ENCODE measurements at places on chromosomes 11 and 22.

DNA sequence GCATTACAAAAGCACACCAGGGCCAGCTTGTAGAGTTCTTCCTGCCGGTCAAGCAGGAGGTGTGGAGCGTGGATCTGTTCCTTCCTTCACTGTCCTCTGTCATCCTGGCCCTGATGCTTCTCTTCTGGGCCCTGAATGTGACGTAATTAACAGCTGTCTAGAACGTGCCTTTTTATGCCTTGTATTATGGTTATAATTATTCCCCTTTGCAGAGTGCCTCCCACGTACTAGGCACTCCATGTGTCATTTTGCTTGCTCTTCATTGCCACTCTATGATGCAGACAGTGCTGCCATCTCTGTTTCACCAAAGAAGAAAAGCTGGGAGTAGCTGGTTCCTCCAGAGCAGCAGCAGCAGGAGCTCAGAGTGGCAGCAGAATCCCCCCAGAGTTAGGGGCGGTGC is 132.1 kb upstream of the TTC12 start:
- no peak for DNase-seq

DNA sequence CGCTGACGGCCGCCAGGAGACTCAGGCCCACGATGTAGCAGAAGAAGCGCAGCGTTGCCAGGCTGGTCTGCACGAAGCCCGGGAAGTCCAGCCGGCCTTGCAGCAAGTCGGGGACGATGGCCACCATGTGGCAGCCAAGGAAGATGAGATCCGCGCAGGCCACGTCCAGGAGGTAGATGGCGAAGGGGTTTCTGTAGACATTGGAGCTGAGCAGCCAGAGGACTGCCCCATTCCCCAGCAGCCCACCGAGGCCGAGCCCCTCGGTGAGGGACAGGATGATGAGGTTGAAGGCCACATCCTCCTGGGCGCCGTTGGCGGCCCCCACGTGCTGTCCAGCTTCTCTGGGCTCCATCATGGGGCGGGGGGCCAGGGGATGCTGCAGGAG is 3.8 kb downstream of the MRGPRE start:
- DNase-seq, result no peak

- DNase-seq, result peak; percentile 25
Measured at GRCh38 chr22:40009951-40010671, 15.4 kb downstream of the FAM83F start.

DNA sequence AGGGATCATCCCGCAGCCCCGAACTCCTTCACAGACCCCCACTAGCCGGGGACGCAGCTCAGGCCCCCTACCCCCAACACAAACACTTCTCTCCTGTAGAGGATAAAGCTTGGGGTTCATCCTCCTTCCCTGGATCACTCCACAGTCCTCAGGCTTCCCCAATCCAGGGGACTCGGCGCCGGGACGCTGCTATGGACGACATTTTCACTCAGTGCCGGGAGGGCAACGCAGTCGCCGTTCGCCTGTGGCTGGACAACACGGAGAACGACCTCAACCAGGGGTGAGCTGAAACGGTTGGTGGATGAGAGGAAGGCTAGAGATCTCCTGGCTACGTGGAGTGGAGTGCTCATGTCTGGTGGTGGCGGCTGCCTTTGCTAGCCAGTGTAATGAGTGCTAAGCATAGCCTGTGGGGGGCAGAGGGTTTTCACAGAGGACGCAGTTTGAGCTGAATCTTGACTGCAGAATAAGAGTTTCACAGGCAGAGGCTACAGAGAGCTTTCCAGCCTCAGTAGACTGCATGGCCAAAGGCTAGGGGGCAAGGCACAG is 580 bp downstream of the ILK start:
- peak; percentile 71 for DNase-seq

- DNase-seq, result no peak
Measured at GRCh38 chr11:57155838-57156607, 25.7 kb upstream of the LRRC55 start.

DNA sequence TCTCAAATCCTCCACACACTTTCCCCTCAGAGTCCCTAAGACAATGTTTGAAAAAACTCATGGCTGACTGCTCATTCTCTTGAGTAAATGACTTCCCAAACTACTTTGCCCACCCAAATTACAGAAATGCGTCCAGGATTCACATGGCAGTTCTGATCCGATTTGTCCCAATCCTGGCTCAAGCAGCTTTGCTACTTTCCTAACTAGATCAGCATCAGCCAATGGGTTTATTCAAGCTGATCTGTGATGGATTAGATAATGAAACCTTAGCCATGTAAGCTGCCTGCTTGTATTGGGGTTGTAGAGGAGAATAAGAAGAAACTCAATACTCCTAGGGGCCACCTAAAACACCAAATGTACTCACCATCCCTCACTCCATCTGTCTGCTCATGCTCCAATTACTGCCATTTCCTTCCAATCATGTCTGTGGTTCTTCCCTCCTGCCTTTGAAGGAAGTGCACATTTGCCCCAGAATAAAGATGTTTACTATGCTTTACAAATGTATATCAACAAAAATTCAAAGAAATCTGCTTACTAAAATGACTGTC is 6.9 kb downstream of the RBFOX2 start:
- DNase-seq, result no peak

- no peak for DNase-seq
Measured at GRCh38 chr11:67033661-67034166, 10.8 kb downstream of the SYT12 start.

All from CD4-positive, alpha-beta T cell treated with Interleukin-12 subunit alpha and Interleukin-12 subunit beta, for 1 hour (primary cell).